ENCODE measurements at places on chromosomes 1 and 21.
A peak's percentile ranks its signal among the peaks of the same experiment; 100 is the strongest.

- DNase-seq: no peak
These were observed 4.4 kb upstream of the MATN1 start for GRCh38 chr1:30727824-30728223.

- DNase-seq: no peak
These were observed 19.3 kb downstream of the AHCYL1 start for GRCh38 chr1:110003747-110004428.

DNA sequence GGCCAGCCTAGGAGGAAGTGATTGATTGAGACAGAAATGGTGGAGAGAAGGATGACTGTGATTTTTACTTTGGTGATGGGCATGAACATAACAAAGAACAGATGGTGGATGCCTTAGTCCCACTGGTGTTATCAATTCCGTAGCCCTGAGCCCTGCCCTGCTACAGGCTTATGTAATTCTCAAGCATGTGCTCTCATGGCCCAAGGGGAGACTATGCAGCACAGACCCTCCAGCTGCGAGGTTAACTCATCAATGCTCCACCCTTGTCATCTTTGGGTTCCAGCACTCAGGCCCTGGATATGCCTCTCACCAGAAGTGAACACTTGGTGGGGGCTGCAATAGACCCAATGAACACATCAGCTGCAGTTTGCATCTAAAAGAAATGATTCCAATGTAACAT is 62.7 kb upstream of the LRRC8D start:
- DNase-seq: no peak

- DNase-seq: no peak
These were observed 1.4 kb downstream of the CXADR start for GRCh38 chr21:17514124-17514845.

- no peak for DNase-seq
These were observed 102.3 kb upstream of the LMO4 start for GRCh38 chr1:87226341-87226760.

- DNase-seq: no peak
These were observed 777.3 kb downstream of the LTN1 start for GRCh38 chr21:28215214-28215954.

- no peak for DNase-seq
These were observed 633.3 kb downstream of the LMO4 start for GRCh38 chr1:87961992-87962391.

DNA sequence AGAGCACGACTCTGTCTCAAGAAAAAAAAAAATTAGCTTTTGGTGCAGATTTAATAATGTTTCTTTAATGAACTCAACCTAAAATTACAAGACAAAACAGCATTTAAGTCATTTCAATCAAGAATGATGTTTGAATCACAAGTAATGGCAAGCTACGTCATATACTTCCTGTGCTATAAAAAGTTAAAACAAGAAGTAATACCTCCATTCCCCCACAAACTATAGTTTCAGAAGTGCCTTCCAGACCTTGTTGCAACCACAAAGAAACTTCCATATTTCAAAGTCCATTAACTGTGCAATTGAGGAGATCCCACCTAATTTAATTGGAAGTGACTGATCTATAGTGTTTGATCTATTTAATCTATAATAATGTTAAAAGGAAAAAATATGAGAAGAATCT is 15.1 kb downstream of the NRDC start:
- DNase-seq: no peak

DNA sequence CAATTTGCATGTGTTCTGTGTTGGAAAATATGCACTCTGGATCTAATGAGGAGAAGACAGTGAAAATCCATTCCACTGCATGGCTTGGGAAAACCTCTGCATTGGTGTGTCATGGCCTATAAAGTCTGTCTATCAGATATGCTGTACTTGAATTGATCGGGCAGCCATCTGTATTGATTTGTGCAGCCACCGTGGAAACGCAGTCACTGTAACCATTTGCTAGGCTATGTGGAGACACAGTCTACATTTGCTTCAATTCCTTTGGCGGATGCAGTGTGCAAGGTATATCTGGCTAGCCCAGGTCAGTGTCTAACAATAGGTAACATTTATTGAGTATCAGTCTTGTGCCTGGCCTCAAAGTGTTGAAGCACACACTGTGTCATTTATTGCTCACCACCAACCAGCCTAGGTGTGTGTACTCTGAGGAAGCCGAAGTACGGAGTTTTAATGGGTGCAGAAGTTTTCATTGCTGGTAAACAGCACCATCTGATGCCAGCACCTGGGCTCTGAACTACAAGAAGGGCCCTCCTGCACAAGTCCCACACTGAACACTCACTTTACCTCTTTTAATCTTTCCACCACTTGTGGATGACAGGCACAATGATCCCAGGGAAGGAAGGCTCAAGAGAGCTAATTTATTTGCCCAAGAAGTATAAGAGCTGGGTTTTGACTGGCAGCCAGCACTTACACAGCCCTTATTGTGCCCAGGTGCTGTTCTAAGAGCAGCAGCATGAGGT is 83.4 kb downstream of the DAB1 start:
- no peak for DNase-seq

DNA sequence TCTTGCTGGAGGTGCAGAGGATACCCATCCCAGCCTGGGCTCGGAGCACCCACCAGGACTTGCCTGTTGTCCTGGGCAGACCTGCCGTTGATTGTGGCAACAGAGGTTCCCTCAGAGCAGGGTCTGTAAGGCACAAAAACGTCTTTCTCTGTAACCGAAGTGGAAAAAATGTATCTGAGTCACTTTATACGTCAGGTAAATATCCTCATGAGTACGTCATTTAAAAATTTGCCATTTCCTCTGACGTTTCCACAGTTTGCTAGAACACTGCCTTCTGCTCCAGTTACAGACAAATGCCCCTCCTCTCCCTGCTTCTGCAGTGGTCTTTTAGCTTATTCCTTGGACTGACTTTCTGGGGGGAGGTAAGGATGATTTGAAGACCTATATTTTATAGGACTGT is 326.8 kb downstream of the HHAT start:
- no peak for DNase-seq

GRCh38 chr1:99384021-99384420 is 119.7 kb downstream of the PLPPR4 start:
- DNase-seq: no peak

GRCh38 chr1:86052948-86053698 is 103.4 kb downstream of the COL24A1 start:
- DNase-seq: no peak

DNA sequence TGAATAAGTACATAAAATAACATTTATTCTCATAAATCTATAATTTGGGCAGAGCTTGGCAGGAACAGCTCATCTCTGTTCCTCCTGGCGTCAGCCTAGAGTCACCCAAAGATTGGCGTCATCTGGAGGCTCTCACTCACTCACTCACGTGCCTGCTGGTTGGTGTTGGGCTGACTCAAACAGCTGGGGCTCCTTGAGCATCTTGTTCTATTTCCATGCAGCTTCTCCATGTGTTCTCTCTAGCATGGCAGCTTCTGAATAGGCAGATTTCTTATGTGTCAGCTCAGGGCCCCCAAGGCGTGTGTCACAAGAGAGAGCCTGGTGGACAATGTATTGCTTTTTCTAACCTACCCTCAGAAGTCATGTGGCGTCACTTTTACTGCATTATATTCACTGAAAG is 70.6 kb upstream of the RAB3GAP2 start:
- no peak for DNase-seq

DNA sequence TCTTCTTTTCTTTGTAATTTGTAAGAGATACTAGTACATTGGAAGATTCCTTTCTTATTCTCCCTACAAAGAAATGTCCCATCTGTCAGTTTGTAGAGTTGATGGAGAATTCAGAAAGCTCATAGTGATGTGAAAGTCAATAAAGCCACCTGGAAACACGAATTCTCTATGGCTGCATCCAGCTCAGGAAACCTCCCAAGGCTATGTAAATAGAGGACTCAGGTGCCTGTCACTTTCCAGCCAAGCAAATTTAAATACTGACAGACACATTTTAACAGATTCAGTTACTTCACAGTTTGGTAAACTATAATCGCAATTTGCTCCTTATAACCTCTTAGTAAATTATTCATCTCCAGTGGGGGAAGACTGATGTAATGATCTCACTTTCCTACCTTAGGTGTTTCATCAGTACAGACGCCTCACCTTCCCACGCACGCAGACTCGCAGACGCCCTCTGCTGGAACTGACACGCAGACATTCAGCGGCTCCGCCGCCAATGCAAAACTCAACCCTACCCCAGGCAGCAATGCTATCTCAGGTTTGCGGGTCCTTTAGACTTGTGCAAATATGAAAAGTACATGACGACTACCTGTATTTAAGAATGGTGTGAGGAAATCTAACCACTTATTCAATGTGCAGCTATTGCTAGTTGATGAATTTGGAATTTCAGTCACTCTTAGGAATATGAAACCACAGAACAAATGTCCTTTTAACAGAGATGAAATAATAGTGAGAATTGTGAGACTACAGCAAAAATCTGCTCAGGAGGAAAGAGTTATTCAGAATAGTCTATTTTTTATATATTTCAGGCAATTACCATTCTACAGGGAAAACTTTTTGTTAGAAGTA is 60.6 kb downstream of the PTPRC start:
- no peak for DNase-seq

- no peak for DNase-seq
These were observed 180.0 kb upstream of the LMO4 start for GRCh38 chr1:87148661-87149060.

- no peak for DNase-seq
These were observed 1.2 kb downstream of the CAMSAP2 start for GRCh38 chr1:200739702-200740570.

DNA sequence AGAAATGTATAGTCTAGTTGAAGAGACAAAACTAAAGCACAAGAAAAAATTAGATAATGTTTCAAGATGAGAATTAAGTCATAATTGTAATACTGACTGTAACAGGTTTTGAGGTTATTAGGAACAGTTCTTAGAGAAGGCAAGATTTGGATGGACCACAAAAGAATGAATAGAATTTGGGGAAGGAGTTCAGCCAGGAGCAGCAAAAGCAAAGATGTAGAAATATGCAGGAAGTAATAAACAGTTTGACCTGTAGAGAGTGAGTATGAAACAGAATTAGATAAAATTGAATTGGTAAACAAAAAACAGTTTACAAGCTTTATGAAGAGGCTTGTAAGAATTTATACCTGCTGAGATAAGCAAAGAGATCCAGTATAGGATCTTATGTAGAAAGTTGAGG is 16.3 kb downstream of the VPS45 start:
- DNase-seq: no peak

DNA sequence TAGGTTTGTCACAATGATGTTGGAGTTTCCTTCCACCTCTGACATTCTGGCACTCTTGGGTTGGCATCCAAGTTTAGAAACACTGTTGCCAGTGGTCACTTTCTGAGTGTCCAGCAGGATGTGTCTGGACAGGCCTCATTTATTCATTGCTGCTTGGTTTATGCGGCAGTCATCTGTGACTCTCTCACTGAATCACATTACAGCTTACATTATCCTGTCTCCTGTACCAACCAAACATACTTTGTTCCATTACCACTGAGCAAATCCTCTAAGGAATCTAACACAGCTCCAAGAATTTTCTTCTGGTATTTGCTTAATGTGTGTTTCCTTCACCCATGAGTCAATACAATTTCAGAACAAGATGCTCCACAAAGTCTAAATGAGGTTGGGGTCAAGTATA is 19.9 kb downstream of the SGIP1 start:
- no peak for DNase-seq

GRCh38 chr1:204879351-204879750 is 8.7 kb downstream of the NFASC start:
- DNase-seq: no peak

DNA sequence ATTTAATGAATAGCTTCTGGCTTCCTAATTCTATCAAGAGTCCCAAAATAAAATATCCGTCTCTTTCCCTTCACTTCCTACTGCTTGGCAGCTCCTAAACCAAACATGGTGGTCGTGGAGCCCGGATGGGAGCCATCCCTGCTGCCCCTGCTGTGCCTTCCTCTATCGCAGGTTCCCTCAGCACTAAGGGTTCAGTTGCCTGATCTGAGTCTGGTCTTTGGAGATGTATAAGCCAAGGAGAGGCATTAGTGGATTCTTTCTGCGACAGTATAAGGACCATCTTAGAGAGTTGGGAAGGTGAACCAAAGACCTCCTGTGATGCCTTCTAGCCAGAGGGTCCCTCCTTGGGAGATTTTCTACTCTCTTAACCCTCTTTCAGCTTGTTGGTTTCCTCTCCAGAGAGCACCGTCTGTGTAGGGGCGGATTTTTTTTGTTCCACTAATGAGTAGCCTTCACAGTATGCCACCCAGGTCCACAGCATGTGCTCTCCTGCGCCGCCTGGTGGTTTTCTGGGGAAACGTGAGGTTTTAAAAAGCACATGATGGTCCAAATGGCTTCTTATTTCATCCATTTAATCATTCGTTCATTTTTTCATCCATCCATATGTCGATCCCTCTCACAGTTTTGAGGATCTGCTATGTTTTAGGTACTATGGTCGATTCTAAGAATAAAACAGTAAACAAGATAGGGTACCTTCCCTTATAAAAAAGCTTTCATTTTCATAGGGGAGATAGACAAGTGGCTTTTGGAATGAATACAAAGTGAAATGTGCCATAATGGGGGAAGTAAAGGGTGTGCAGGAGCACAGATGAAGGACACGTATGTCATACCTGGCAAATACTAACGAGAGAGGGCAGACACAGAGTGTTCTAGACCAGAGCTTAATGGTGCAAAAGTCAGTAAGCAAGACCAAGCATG is 71.0 kb downstream of the NFASC start:
- DNase-seq: peak; percentile 35

GRCh38 chr1:117860896-117861610 is 68.4 kb downstream of the GDAP2 start:
- DNase-seq: no peak
